Naive thymus-derived CD4-positive, alpha-beta T cell (primary cell): ENCODE measurements at places on chromosomes 4 and X.
A peak's percentile ranks its signal among the peaks of the same experiment; 100 is the strongest.

- H3K36me3 ChIP-seq, result no peaks in the 10 kb centered on the region
- no peak for DNase-seq
- H3K4me3 ChIP-seq, result no peak overlapping the region
- H3K4me1 ChIP-seq, result no peaks in the 10 kb centered on the region
- H3K27ac ChIP-seq, result no peak overlapping the region
- H3K27me3 ChIP-seq, result no peaks in the 10 kb centered on the region
These were observed 574.6 kb downstream of the RAPGEF2 start for GRCh38 chr4:159677521-159677920.

GRCh38 chrX:39736216-39737211 is 361.2 kb downstream of the BCOR start:
- H3K4me3 ChIP-seq, result no peak overlapping the region
- no peak for DNase-seq
- no peaks in the 10 kb centered on the region for H3K36me3 ChIP-seq

DNA sequence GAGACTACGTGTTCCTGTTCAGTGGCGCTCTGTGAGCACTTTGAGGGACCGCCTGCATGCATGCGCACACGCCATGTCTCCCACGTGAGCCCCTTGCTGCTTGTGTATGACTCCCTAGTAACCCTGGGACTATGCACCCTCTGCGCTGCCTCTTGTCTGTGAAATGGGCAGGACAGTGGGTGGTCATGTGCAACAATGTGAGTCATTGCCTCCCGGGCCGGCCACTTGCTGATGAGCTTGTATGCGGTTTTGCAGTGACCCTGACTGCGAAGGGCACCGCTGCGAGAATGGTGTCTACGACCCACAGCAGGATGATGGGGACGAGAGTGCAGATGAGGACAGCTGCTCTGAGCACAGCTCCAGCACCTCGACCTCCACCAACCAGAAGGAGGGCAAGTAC is 61.4 kb downstream of the TNIP2 start:
- no peak overlapping the region for H3K27ac ChIP-seq
- H3K4me3 ChIP-seq, result no peak overlapping the region
- peaks cover 24% of the 10 kb centered on the region for H3K36me3 ChIP-seq
- no peaks in the 10 kb centered on the region for H3K4me1 ChIP-seq
- no peak for DNase-seq
- no peaks in the 10 kb centered on the region for H3K27me3 ChIP-seq

- H3K4me3 ChIP-seq, result no peak overlapping the region
- H3K4me1 ChIP-seq, result no peaks in the 10 kb centered on the region
These were observed 69.6 kb downstream of the F9 start for GRCh38 chrX:139600105-139600504.

DNA sequence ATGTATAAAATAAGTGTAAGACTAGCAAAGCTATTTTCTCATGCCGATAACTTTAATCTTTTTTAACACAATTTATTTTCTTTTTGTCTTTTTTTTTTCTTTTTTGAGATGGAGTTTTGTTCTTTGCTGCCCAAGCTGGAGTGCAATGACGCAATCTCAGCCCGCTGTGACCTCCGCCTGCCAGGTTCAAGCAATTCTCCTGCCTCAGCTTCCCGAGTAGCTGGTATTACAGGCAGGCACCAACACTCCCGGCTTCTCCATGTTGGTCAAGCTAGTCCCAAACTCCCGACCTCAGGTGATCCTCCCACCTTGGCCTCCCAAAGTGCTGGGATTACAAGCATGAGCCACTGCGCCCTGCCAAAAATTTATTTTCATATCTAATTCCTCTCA is 164.2 kb upstream of the SLIT2 start:
- DNase-seq, result no peak
- H3K4me1 ChIP-seq, result no peaks in the 10 kb centered on the region
- H3K27ac ChIP-seq, result no peak overlapping the region
- no peaks in the 10 kb centered on the region for H3K36me3 ChIP-seq
- no peaks in the 10 kb centered on the region for H3K27me3 ChIP-seq

- H3K27me3 ChIP-seq, result no peaks in the 10 kb centered on the region
- no peaks in the 10 kb centered on the region for H3K36me3 ChIP-seq
- H3K4me3 ChIP-seq, result no peak overlapping the region
- DNase-seq, result no peak
These were observed 163.5 kb upstream of the TLL1 start for GRCh38 chr4:165709516-165709915.

GRCh38 chrX:41096339-41096955 is 11.2 kb downstream of the USP9X start:
- no peak overlapping the region for H3K27ac ChIP-seq
- no peak overlapping the region for H3K4me3 ChIP-seq
- H3K27me3 ChIP-seq, result no peaks in the 10 kb centered on the region

DNA sequence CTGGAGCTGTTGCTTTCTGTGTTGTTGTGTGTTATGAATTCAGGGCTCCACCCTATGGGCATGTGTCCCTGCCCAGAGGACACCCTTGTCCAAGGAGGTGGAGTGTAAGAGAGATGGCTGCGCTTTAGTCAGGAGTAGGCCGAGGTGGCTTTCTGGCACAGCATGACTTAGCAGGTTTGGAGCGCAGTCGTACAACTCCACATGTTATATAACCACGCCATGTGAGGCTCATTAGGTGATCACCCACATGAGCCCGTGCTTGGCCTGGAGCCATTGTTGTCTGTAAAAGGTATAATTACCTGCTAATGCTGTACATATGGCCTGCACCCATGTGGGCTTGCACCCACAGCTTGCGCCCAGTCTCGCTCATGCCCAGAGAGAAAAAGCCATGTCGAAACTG is 15.8 kb upstream of the ANAPC4 start:
- no peaks in the 10 kb centered on the region for H3K27me3 ChIP-seq
- no peaks in the 10 kb centered on the region for H3K4me1 ChIP-seq
- H3K36me3 ChIP-seq, result peaks cover 6% of the 10 kb centered on the region
- H3K4me3 ChIP-seq, result no peak overlapping the region

DNA sequence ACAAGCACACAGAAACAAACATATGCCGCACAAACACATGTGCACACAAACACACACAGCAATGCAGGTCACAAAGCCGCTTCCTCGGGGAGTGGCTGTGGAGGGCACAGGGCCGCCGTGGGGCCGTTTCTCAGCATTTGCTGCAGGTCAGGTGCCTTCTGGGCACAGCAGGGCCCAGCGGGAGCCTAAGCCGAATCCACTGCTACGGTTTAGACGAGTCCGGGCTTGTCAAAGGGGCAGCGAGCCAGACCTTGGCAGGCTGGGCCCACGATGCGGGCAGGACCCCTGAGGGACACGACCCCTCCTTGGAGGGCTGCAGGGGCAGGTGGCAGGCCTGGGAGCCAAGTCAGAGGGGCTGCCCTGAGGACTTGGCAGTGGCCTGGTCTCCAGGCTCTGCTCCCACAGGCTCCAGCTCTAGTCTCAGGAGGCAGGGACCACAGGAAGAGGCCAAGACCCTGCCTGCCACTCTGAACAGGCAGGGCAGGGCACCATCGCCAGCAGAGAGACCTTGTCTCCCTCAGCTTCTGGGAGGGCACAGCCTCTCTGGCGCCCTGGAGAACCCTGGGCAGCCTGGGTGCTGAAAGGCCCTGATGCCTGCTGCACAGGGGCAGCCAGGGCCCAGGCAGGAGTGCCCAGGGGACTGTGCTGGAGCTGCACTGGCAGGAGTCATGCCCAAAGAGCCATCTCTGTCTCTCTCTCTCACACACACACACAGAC is 5.5 kb upstream of the ATP2B3 start:
- H3K27me3 ChIP-seq, result no peaks in the 10 kb centered on the region
- no peak overlapping the region for H3K4me3 ChIP-seq
- no peak overlapping the region for H3K27ac ChIP-seq
- DNase-seq, result no peak

DNA sequence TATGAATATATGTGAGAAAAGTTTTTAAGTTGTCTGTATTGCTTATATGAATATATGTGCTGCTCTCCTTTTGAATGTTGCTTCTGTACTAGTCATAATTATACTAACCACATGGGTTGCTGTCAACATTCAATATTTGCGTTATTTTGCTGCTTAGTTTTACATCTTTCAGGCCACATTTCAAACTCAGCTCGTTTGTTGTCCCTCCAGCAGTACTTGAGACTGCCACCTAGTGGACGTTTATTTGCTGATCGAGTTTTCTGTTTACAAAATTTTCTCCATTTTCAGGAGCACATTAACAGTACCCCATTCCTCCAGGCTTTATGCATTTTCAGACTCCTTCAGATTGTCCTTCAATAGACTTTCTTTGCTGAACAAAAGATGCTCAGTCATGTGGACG is 75.8 kb downstream of the NUDT11 start:
- H3K36me3 ChIP-seq, result no peaks in the 10 kb centered on the region
- no peaks in the 10 kb centered on the region for H3K27me3 ChIP-seq
- peak; percentile 59 for DNase-seq
- no peak overlapping the region for H3K4me3 ChIP-seq

DNA sequence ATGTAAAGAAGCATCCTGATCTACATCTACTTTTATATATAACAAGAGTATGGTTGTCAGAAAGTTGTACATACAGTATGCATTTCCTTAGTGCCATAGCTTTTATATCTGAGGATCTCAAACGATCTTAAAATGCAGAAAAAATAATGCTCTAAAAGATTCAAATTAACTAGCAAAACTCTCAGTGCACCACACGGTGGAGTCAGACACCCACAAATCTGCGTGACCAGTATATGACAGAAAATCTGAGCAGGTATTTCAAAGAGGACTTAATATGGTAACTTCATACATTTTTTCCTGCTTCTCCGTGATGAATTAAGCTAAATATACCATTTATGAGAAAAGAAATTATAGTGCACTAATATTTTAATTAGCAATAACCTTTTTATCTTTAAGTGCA is 803.0 kb downstream of the DMD start:
- no peak overlapping the region for H3K4me3 ChIP-seq
- H3K27me3 ChIP-seq, result no peaks in the 10 kb centered on the region
- no peak overlapping the region for H3K27ac ChIP-seq

DNA sequence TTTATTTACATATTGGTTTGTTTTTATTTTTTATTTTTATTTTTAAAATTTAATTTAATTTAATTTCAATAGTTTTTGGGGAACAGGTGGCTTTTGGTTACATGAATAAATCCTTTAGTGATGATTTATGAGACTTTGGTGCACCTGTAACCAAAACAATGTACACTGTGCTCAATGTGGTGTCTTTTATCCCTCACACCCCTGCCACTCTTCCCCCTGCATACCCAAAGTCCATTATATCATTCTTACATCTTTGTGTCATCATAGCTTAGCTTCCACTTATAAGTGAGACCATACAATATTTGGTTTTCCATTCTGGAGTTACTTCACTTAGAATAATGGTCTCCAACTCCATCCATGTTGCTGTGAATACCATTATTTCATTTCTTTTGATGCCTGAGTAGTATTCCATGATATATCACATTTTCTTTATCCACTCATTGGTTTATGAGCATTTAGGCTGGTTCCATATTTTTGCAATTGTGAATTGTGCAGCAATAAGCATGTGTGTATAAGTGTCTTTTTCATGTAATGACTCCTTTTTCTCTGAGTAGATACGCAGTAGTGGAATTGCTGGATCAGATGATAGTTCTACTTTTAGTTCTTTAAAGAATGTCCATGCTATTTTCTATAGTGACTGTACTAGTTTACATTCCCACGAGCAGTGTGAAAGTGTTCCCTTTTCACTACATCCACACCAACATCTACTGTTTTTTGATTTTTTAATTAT is 157.1 kb downstream of the CPXCR1 start:
- no peak overlapping the region for H3K4me3 ChIP-seq
- H3K27me3 ChIP-seq, result no peaks in the 10 kb centered on the region
- no peaks in the 10 kb centered on the region for H3K36me3 ChIP-seq
- peak; percentile 5 for DNase-seq
- no peak overlapping the region for H3K27ac ChIP-seq

- peaks cover 52% of the 10 kb centered on the region for H3K4me1 ChIP-seq
- H3K4me3 ChIP-seq, result no peak overlapping the region
- DNase-seq, result peak; percentile 15
These were observed 29.4 kb downstream of the IRF2 start for GRCh38 chr4:184444953-184445309.

- no peak for DNase-seq
- H3K27ac ChIP-seq, result no peak overlapping the region
- H3K4me1 ChIP-seq, result no peaks in the 10 kb centered on the region
- H3K4me3 ChIP-seq, result no peak overlapping the region
- H3K36me3 ChIP-seq, result no peaks in the 10 kb centered on the region
- H3K27me3 ChIP-seq, result no peaks in the 10 kb centered on the region
These were observed 6.3 kb upstream of the HPRT1 start for GRCh38 chrX:134453631-134454030.

GRCh38 chr4:122118243-122118642 is 33.9 kb upstream of the BLTP1 start:
- no peaks in the 10 kb centered on the region for H3K27me3 ChIP-seq
- peaks cover 4% of the 10 kb centered on the region for H3K4me1 ChIP-seq
- no peaks in the 10 kb centered on the region for H3K36me3 ChIP-seq
- no peak overlapping the region for H3K4me3 ChIP-seq
- no peak for DNase-seq

- no peak for DNase-seq
- peaks cover 3% of the 10 kb centered on the region for H3K4me1 ChIP-seq
- no peaks in the 10 kb centered on the region for H3K27me3 ChIP-seq
- no peaks in the 10 kb centered on the region for H3K36me3 ChIP-seq
- H3K4me3 ChIP-seq, result no peak overlapping the region
- H3K27ac ChIP-seq, result no peak overlapping the region
These were observed 2.2 kb upstream of the MSANTD1 start for GRCh38 chr4:3246458-3247398.

- peak within 1 kb of the TSS; percentile 97 for H3K27ac ChIP-seq
- H3K36me3 ChIP-seq, result no peaks in the 10 kb centered on the region
- H3K4me1 ChIP-seq, result peaks cover 15% of the 10 kb centered on the region
These were observed at the start of gene ANKRD37 for GRCh38 chr4:185396724-185397385. ANKRD37 (plus strand) TSS chr4:185396841; CDS start chr4:185396924, 83 bp downstream.

DNA sequence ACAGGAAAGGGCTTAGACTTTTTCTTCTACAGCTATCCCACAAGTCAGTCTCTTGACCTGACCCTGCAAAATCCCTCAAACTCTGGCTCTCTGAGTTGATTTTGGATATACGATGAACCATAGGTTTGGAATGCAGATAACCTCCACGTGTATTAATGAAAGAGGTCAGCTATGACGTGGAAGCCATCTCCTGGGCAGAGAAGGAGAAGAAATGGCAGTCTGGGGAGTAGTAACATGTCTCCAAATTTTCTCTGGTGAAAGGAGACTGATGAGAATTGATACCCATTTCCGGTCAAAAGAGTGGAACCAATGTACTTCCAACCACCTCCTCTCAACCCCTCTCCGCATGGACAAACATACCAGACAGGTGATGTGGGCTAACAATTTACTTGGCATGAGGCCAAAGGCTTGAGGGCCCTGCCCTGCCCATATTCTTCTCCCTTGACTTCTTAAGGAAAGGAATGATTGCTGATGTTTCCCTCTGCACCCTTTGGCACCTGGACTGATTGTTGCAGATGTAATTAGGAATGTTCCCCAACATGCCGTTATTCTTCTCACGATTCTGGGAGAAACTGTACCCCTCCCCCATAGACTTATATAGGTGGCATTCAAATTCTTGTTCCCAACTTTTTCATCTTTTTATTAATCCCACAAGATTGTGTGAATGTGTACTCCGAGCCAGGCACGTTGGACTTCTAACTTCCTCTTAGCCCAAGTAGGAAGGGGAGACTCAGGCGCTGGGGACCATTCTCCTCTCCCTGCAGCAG is 580 bp upstream of the PLS3 start:
- H3K4me3 ChIP-seq, result no peak overlapping the region
- DNase-seq, result no peak
- no peak overlapping the region for H3K27ac ChIP-seq
- H3K36me3 ChIP-seq, result no peaks in the 10 kb centered on the region
- no peaks in the 10 kb centered on the region for H3K27me3 ChIP-seq
- no peaks in the 10 kb centered on the region for H3K4me1 ChIP-seq

- H3K4me1 ChIP-seq, result no peaks in the 10 kb centered on the region
- H3K36me3 ChIP-seq, result no peaks in the 10 kb centered on the region
- no peak for DNase-seq
- no peaks in the 10 kb centered on the region for H3K27me3 ChIP-seq
- no peak overlapping the region for H3K4me3 ChIP-seq
- H3K27ac ChIP-seq, result no peak overlapping the region
These were observed 163.2 kb upstream of the INTU start for GRCh38 chr4:127469542-127469941.
